ENCODE measurements at places on chromosomes 1 and 21. TPM values are rescaled to one million over a fixed set of nuclear protein-coding genes. Genes with fewer than 3 reads are reported as not detected.

The CR1 gene
- not detected for total RNA-seq

The TDRD5 gene
- total RNA-seq = not detected

The CNTN2 gene
- under 0.01 TPM for total RNA-seq

The LAMC2 gene
- total RNA-seq = 1,014 TPM

The BCL2L15 gene
- total RNA-seq = 1.0 TPM

The FMO3 gene
- total RNA-seq = not detected

GRCh38 chr1:95542936-95543335 is 308.9 kb downstream of the RWDD3 start:
- DNase-seq = no peak

DNA sequence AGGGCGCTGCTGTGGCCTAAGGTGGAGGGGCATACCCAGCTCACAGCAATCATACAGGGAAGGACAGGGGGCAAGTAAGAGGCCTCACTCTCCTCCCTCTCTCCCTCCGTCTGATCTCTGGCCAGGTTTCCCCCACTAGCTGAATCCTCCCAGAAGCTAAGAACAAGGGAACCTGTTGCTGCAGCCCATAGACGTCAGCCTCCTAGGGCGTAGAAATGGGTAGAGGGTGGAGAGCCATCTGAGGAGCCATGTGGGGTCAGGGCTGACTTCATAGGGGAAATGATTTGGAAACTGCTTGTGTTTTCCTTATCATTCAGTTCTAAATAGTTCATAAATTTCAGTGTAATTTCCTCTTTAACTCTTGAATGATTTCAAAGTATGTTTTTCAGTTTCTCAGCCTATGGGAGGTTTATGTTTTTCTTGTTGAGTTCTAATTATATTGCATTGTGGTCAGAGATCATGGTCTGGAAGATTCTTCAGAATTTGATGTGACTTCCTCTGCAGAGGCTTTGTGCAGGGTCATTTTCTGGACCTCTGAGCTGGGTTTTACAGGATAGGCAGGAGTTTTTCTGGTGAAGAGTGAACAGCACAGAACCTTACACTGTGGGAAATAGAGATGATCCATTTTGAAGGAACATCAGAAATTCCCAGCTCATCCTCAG is 2.3 kb upstream of the MOB3C start:
- no peak for DNase-seq

DNA sequence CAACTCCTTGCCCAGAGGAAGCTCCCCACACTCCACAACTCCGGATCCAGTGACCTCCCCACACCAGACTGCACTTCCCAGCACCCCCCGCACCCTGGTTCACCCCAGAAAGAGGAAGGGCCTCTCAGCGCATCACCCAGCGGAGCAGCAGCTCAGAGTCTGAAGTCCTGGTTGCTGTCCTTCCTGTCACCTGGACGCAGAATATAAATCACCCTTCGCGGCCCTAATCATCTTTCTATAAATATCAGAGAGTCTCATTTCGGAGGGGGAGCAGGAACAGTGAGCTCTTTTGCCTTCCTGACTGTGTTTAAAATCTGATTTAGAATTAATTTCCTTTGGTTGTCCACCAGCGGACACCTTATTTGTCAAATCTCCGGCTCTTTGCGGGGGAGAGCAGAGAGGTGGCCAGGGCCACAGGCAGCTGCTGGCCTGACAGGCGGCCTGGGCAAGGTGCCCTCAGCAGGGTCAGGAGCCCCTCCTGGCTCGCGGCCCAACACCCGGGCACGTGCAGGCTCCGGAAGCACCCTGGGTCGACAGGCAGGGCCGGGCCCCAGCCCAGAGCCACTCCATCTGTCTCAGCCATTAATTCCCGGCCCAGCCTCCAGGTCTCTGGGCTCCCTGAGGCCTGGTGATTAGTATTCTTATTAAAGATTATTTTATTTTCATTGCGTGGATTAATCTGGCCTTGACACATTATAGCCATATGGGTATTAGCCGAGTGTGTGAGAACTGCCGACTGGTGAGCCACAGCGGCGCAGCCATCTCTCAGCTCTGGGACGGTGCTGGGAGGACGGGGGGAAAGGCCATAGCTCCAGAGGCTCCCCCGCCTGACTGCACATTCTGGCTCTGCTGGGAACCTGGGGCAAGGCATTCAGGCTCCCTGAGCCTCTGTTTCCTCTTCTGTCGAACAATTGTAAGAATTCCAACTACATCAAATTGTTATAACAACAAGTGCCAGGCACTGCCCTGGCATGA is 19.7 kb downstream of the EPHA8 start:
- no peak for DNase-seq

GRCh38 chr1:42931911-42932422 is 26.7 kb downstream of the SLC2A1 start:
- peak; percentile 65 for DNase-seq

- DNase-seq = no peak
Measured at GRCh38 chr1:34367954-34368353, 191.2 kb downstream of the C1orf94 start.

DNA sequence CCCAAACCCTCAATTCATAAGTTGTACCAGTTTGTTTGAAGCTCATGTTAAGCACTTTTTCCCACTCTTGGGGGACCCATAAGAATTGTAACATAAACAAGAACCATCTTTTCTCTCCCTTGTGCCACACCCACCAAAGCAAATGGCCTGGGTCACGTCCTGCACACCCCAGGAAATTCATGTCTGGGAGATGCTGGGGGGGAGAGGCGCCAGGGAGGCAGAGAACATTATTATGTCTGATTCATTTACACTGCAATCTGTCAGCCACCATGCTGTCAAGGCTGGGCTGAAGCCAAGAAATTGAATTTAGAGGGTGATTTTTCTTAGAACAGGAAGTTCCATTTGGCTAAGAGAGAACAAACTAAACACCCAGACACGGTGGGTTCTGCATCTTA is 37.2 kb upstream of the IPO9 start:
- peak; percentile 62 for DNase-seq

GRCh38 chr21:29144736-29145353 is 14.4 kb downstream of the MAP3K7CL start:
- no peak for DNase-seq

DNA sequence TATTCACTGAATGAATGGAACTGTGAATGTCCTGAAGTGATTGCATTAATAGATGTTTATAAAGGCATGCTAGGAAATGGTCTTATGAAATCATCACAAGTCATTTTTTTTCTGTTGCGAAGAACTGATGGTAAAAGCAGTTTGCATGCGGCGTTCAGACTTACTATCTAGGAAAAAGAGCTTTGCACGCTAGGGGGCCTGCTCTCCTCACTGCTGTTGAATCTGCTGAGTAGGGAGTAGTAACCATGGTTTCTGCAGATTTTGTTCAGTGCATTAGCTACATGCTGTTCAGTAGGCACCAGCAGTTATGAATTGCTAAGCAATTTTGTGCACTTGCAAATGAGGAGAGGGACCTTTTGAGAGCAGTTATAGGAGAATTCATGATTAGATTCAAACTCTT is 57.9 kb downstream of the CENPF start:
- DNase-seq = peak; percentile 17

DNA sequence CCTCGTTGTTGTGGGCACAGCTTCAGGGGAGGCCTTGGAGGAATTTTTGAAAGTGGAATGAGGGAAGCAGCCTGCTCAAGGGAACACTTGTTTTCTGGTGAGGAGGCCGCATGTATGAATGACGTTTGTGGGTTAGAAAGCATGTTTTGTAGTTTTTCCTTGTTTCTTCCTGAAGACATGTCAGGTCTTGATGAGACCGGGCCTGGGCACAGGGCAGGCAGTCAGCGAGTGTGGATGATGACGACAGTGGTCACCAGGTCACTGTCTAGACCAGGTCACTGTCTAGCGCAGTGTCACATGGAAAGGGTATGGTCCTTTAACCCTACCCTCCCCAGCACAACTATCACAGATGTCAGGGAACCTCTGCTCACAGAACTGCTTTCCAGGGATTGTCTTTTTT is 7.3 kb downstream of the PSEN2 start:
- peak; percentile 65 for DNase-seq

Data from bronchial epithelial cell (primary cell).